ENCODE measurements at places on chromosomes 6 and 20.

GRCh38 chr6:89346433-89346832 is 6.1 kb downstream of the UBE2J1 start:
- no peak for DNase-seq

DNA sequence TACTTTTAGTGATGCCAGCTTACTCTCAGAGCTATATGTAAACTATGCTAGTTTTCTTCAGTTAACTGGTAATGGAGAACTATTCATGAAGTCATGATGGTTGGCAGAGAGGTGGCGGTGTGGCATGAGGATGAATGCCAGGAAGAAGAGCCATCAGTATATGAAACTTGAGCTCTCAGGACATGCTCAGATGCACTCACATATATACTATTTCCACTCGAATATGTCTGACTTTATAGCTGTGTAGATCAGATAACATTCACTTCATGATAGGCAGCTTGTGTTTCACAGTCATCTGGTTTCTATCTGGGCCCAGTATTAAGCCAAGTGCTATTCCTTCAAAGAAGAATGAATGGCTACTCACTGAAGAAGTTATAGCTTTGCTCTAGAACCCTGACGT is 46.2 kb upstream of the CEP85L start:
- DNase-seq, result peak; percentile 19

DNA sequence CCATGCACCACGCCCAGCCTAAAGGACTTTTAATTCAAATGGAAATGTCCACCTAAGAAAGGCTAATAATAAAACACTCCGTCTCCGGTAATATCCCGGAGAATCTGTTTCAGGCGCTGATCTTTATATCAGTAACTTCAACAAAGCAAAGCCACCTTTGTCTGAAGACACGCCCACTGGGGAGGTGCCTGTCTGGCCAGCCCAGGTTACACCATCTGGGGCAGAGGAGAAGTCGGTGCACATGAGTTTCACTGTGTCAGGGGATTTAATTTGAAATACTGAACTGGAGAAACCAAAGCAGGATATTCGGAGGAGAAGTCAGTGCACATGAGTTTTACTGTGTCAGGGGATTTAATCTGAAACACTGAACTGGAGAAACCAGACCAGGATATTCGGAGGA is 9.4 kb downstream of the SERPINB6 start:
- DNase-seq, result no peak

DNA sequence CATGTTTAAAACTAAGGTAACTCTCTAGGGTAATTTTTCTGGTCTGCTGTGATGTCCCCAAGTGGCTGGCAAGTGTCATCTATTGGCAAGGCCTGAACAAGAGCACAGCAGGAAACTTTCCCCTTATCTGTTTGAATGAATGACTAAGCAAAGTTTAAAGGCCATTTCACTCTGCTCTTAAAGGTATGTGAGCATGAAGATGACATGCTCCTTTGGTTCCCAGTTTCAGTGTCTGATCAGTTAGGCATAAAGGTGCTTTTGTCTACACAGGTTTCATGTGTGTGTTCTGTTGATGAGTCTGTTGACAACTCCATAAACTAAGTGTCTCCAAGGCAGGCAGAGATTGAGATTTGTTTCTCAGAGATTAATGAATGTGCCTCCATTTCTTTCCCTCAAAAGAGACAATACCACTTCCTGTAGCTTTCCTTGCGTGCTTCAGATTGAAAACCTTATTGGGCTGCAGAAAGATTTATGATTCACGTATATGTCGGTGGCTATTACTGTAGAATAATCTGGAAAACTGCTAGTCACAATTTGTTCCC is 83.9 kb downstream of the MAP3K7 start:
- no peak for DNase-seq

DNA sequence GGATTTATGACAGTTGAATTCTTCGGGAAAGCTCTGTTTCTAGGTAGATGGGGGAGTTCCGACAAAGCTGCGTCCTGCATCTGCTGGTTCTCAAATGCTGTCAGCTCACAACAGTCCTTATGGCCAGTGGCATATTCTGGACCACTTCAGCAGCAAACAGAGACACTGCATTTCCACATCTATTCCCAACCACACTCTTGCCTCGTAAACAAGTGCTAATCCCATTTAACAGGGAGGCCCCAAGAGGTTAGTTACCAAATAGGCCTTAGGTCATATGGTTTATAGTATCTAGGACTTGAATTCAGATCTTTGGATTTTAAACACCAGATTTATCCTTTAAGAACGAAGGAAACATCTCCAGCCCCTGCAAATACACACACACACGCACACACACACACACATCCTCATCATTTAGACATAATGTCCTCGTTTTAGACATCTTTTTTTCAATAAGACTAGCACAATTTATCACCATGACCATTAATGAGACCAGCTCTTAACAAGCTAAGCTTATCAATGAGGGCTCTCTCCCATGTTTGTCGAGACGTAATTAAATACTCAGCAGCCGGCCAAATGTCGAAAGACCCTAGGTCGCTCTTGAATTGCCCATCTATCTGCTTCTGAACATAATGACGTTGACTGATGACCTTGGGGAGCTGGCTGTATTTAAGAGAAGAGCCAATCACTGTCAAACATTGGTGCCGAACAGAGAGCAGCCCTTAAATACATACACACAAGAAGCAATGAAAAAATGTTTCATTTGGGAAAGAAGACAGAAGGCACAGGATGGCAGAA is 84.5 kb downstream of the PSMG4 start:
- no peak for DNase-seq

DNA sequence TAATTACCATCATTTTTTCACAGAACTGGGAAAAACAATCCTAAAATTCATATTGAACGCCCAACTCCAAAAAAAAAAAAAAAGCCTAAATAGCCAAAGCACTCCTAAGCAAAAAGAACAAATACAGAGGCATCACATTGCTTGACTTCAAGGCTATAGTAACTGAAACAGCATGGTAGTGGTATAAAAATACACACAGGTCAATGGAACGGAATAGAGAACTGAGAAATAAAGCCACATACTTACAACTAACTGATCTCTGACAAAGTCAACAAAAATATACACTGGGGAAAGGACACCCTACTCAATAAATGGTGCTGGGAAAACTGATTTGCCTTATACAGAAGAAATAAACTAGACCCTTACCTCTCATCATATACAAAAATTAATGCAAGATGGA is 89.6 kb downstream of the MRAP2 start:
- no peak for DNase-seq

- DNase-seq, result no peak
Observed at GRCh38 chr20:41618807-41619311, 682 bp upstream of the CHD6 start.

DNA sequence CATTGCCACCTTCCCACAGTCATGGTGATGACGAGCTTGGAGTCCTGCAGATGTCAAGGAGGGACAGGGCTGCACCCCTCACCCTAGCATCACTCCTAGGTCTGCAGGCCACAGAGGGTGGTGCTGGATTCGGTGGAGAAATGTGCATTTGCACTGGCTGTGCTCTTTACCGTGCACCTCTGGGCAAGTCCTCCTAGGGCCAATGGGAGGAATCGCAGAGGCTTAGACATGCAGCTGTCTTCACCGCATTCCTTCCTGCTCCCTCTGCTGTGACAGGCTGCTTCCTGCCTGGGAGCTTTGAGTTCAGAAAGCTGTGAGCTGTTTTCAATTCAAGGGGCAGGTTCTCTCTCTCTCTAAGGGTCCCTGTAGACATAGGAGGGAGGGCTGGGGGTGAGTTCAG is 85.1 kb downstream of the EDN3 start:
- no peak for DNase-seq

DNA sequence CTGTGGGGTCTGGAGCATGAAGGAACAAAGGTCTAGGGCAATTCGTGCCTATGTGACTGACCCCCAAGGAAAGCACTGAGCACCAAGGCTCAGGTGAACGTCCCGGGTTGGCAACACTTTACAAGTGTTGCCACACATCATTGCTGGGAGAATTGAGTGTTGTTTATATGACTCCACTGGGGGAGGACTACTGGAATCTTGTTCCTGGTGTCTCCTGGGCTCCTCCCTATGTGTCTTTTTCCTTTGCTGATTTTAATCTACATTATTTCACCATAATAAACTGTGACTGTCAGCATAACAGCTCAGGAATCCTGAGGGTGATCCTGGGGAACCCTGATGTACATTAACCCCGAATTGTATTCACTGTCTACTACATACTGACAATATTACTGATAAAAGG is 207.7 kb upstream of the BMP2 start:
- DNase-seq, result no peak

GRCh38 chr6:119129148-119129967 is 50.9 kb upstream of the FAM184A start:
- peak; percentile 72 for DNase-seq

GRCh38 chr6:46734867-46735719 is at the start of gene PLA2G7:
Gene PLA2G7, minus strand, starts transcription at chr6:46735375. Its CDS starts 12,484 bp downstream, at chr6:46722891.
- no peak for DNase-seq

- no peak for DNase-seq
Observed at GRCh38 chr20:40749985-40750506, 61.0 kb upstream of the MAFB start.

DNA sequence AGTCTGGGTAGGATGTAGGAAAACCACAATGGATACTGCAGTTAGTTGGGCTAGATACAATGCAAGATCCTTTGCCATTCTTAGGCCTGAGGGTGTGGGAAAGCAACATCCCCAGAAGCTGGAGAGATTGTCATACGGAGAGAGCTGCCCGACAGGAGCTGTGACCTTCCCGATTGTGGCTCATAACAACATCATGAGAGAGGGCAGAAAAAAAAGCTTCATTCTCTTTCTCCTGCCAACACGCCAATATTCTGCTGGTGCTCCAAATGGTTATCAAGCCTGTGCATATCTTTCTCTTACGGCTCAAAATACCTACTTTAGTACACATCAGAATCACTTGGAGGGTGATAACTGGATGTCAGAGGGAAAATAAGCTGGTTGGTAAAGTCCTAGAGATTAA is 81.1 kb downstream of the IBTK start:
- no peak for DNase-seq

DNA sequence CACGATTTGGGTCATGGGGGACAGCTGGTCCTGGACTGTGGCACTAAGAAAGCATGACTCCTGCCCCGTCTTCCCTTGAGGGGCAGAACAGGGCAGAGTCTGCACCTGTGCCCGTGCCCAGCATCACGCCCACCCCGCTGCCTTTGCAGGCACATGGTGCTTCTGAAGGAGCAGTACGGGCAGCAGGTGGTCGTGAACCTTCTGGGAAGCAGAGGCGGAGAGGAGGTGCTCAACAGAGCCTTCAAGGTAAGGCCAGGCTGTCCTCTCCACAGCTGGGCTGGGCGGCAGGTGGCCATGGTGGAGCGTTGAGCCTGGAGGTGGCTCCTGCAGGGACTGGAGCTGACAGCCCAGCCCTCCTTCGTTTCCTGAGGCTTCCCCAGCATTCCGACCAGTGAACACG is 77.4 kb downstream of the SYNJ2 start:
- DNase-seq, result no peak

DNA sequence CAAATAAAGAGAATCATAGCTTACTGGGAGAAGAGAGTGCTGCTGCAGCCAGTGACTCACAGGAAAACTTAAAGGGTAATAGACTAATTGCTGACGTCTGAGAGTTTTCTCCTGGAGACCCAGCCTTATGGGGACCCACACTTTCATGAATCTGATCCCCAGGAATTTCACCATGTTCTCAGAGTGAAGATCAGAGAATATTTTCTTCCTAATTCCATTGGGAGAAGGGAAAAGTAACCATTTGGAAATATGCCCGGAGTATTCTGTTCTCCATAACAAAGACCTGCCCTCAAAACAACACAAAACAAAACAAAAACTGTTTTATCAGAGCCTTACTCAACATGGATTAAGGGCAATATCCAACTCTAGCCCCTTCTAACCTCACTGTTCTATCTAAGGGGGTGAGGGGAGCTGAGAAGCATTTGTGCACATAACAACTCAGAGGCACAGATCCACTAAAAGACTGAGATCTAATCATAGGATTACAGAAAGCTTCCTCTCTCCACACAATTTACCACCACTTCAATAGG is 168.2 kb upstream of the SSTR4 start:
- no peak for DNase-seq

GRCh38 chr6:86959656-86960055 is 22.3 kb downstream of the HTR1E start:
- no peak for DNase-seq

GRCh38 chr6:144722154-144722737 is 437.1 kb downstream of the UTRN start:
- no peak for DNase-seq

- no peak for DNase-seq
Observed at GRCh38 chr6:161266513-161267230, 7.2 kb downstream of the AGPAT4 start.

DNA sequence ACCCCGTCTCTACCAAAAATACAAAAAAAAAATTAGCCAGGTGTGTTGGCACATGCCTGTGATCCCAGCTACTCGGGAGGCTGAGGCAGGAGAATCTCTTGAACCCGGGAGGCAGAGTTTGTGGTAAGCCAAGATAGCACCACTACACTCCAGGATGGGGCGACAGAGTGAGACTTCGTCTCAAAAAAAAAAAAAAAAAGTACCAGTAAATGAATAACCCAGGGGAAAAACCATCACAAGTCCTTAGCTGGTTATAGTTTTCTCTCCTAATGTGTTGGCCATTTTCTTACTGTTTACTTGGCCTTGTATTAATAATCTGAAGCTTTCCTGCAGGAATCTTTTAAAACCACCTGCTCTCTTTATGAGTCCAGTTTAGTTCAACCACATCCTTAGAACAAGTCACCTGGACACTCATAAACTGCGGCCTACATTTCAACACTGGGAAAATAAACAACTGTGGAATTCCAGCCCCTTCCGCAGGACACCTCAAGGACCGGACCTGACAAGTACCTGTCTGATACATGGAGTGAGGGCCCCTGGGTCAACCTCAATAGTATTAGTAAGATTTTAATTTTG is 102.6 kb downstream of the ATP9A start:
- DNase-seq, result no peak

DNA sequence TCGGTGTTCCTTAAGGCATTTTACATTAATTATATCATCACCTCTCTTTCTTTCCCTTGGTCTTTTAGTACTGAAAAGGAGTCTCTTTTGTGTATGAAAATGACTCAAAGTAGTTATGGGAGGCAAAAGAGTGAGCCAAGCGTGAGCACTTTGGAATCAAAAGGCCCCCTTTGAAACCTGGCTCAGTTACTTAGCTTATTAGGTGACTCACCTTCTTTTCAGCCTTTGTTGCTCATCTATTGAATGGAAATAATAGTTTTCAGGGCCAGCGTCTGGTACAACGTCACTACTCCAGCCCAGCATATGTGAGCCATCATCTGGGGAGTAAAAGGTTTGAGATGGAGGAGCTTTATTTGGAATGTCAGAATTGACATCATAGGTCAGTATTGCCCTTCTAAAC is 147.4 kb upstream of the SCGN start:
- DNase-seq, result no peak

DNA sequence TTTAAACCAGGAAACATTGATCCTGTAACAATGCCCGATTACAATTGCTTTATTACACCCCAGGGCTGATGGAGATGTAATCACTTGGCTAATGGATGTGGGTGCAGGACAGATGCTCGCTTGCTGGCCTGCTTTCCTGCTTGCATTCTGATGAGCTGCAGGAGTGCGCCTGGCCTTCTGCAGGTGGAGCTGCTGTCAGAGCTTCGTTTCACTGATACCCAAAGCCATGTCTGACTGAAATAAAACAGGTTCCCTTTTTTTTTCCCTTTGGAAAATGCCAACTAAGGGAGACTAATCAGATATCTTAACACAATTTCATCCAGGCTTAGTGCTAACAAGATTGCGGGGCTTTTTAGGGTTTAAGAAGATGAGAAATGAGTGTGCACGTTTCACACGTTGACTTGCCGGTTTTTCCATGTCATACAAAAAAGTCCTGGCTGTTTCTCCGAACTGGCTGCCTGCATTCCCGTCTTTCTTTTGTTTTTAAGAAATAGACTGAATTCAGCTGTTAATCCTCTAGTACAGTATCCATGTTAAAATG is 60.7 kb downstream of the VAPB start:
- no peak for DNase-seq

Data from HFF-Myc (cell line).